ENCODE measurements at places on chromosomes 6 and 20. TPM values are rescaled to one million over a fixed set of nuclear protein-coding genes. Genes with fewer than 3 reads are reported as not detected.

- peaks cover 33% of the 10 kb centered on the region for H3K4me1 ChIP-seq
- H3K4me3 ChIP-seq: peak within 1 kb of the TSS; percentile 95
- H3K36me3 ChIP-seq: no peaks in the 10 kb centered on the region
These were observed at the start of gene BFSP1 for GRCh38 chr20:17530716-17531664. Gene BFSP1, minus strand, starts transcription at chr20:17531379. Its CDS starts 50 bp downstream, at chr20:17531329.

- no peak overlapping the region for H3K27ac ChIP-seq
- H3K27me3 ChIP-seq: no peaks in the 10 kb centered on the region
- no peaks in the 10 kb centered on the region for H3K4me1 ChIP-seq
- no peaks in the 10 kb centered on the region for H3K36me3 ChIP-seq
These were observed 114.0 kb upstream of the ARG1 start for GRCh38 chr6:131459005-131459404.

DNA sequence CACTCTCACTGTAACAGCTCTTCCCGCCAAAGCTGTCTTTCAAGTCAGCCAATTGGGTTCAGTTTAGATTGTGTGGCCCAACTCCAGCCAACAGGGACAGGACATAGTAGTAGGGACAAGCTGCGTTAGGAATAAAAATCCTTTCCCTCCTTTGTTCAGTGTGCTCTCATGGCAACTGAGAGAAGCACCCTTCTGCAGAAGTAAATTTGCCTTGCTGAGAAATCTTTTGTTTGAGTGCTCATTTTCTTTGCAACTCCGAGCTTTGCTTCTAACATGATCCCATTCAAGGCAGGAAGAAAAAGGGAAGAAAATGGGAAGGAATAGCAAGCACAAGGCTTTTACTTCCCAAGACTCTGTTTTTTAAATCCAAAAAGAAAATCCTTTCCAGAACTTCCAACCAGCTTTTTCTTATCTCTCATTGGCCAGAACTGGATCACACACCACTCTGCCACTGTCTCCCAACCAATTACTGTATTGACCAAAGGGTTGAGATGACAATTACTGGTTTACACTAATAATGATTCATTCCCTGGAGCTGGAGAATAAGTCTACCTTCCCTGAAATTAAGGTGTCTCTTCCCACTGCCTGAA, 52.7 kb downstream of the STX11 start:
- H3K27me3 ChIP-seq: peaks cover 49% of the 10 kb centered on the region
- H3K36me3 ChIP-seq: peaks cover 34% of the 10 kb centered on the region
- H3K4me1 ChIP-seq: peaks cover 10% of the 10 kb centered on the region
- no peak for DNase-seq

DNA sequence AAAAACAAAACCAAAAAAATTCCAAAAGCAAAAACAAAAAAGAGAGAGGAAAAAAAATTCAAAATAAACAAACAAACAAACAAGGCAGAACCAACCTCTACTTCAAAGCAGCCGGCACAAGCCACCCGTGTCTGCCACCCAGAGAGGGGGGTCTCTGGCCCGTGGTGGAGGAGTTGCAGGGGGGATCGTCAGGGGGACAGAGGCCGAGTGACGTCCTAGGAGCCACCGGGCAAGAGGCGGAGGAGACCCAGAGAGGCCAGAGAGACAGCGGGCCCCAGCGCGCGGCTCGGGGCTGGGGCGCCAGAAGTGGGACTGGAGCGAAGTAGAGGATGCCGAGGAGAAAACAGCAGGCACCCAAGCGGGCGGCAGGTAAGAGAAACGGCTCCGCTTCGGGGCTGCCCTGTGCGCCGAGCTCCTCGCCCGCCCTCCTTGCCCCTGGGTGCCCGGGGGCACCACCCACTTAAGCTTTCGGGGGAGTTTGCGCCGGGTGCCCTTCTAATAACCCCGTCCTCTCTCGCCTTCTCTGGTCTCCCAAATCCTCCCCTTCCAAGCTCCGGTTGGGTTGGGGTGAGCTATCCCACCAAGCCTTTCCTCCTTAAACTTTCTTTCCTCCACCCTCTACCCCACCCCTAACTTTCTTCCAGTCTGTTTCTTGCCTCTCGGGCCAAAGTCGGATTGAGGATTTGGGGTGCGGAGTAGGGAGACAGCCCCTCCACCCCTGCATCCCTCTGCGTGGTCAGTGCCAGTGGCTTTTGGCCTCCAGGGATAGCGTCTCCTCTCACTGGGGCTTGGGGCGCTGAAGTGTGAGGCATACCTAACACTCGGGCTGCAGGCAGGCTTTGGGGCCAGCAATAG, 1.0 kb downstream of the TSHZ2 start:
- peak; percentile 32 for DNase-seq
- H3K4me3 ChIP-seq: peak overlapping the region; percentile 97
- H3K27me3 ChIP-seq: peaks cover 26% of the 10 kb centered on the region

The TBXT gene
- not detected for total RNA-seq
